ENCODE measurements at places on chromosomes 6 and 20.

DNA sequence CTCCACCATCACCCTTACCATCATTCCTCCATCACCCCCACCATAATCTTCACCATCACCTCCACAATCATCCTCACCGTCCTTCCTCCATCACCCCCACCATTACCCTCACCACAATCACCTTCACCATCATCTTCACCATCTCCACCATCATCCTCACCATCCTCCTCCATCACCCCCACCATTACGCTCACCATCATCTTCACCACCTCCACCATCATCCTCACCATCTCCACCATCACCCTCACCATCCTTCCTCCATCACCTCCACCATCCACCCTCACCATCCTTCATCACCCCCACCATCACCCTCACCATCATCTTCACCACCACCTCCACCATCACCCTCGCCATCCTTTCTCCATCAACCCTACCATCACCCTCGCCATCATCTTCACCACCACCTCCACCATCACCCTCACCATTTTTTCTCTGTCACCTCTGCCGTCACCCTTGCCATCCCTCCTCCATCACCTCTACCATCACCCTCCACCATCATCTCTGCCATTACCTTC, 33.1 kb upstream of the MPC1 start:
- DNase-seq = no peak

- no peak for DNase-seq
Observed at GRCh38 chr6:37897818-37898515, 78.4 kb downstream of the ZFAND3 start.

GRCh38 chr20:41057999-41058673, 29.5 kb downstream of the TOP1 start:
- DNase-seq = no peak

GRCh38 chr20:1418350-1418749, 25.5 kb upstream of the FKBP1A start:
- DNase-seq = no peak

GRCh38 chr6:112563368-112563767, 216.2 kb downstream of the RFPL4B start:
- DNase-seq = no peak

GRCh38 chr6:43796168-43796567, 26.2 kb downstream of the VEGFA start:
- no peak for DNase-seq

DNA sequence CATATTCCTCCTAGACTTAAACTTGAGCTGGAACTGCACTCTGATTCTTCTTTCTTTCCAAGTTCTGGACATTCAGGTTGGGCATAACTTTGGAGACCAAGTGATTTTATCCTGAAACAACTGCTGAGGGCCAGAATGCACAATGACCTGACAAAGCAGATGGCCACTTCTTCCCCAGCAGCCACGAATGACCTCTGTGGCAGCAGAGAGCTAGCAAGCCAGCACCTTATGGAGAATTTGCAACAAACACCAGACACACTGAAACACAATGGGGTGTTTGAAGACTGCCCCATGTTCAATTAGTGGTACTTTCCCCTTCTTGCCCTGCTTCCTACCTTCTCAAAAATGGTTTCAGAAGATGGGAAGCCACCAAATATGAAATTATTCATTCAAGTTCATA, 4.2 kb upstream of the TENT5A start:
- DNase-seq = no peak

DNA sequence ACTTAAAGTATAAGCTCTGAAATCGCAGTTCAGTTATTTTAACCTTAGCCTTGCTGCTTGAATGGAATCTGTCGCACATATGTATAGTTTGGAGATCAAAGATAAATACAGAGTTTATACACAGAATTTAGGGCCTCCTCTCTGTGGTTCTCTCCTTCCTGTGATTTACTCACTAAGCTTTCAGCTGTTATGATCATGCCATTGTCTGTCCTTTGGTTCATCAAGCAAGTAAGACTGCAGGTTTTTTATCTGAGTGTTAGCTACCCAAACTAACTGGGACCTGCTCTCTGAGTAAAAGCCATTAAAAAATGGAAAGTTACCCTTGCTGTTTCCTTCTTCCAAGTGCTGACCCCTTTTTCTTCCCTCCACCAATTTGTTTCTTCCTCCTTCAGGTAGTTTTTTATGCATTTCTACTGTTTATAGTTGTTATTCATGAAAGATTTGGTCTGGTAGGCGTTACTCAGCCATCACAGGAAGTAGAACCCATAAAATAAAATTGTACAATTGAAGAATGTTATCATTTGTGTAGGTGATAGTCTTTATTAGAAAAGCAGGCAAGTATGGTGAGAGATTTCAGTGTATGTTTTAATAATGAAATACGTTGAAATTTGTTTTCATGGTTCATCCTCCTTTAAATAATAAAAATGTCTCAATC, 33.7 kb upstream of the SUMO4 start:
- DNase-seq = no peak

DNA sequence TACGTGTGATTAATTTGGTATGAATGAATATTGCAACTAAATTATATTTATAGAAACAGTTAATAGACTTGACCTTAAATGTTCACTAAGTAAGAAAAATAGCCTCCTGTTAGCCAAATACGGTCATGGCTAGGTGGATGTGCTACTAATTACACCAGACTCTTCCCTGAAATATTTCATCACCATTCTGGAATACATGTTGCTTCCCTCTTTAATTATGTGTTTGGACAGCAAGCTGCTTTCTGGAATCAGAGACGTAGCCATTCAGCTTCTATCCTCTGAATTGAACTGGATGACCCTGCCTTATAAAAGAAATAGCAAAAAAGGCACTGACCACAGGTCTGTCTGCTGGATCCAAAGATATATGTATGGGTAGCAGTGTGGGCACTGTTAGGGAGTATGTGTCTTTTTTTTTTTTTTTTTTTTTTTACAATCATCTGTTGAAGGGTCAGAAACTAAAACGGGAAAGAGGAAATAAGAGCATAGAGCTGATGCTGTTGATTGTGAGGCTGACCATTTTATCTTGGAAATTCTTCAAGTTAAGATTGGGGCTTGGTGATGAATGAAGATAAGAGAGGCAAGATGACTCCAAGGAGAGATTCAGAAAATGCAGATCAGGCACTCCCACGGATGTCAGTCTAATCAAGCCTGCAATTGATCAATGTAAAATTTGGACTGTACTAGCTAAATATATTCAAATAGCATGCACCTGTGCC, 283.2 kb upstream of the HSF2 start:
- no peak for DNase-seq

DNA sequence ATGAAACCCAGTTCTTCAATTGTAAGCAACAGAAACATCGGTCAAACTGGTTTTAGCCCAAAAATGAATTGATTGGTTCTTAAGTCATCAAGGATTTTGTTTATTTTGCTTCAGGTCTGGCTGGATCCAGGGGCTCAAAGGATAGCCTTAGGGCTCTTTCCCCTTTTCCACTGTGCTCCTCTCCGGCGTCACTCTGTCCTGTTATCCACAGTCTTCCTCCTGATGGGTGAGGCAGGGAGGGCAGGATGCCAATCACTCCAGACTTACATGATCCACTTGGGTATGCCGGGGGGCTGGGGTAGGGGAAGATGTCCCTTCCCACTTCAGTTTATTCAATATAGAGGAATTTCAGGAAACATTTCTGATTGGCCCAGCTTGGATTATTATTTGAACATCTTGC, 40.0 kb downstream of the PLAGL2 start:
- DNase-seq = no peak

GRCh38 chr6:136846046-136846445, 23.7 kb downstream of the PEX7 start:
- peak; percentile 37 for DNase-seq
